GM04504 (cell line): ENCODE measurements at places on chromosomes 3 and 15.
A peak's percentile ranks its signal among the peaks of the same experiment; 100 is the strongest.

DNA sequence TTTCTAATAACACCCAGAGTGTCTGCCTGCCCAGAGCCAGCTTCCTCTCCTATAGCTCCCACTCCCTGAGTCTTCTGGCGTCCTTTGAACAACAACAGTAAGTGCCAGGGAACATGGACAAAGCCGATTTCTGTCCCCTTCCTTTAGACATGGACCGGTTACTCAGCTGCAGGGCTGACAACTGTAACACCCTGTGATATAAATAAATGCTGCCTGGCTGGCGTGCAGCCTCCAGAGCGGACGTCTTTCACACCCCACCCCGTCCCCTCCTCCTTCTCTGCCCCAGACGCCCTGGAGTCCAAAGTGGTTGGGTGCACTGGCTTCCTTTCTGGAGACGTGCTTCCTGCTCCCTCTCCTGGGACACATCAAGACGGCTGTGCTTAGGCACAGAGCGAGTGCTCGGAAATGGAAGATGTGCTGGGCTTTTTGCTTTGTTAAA is 281.9 kb upstream of the LRRFIP2 start:
- no peak for DNase-seq

GRCh38 chr15:36608180-36608579 is 28.8 kb downstream of the CDIN1 start:
- DNase-seq = no peak

GRCh38 chr3:154188846-154189245 is 67.7 kb downstream of the ARHGEF26 start:
- DNase-seq = no peak

- DNase-seq = no peak
Observed at GRCh38 chr15:64975390-64975789, 14.3 kb downstream of the SPG21 start.

DNA sequence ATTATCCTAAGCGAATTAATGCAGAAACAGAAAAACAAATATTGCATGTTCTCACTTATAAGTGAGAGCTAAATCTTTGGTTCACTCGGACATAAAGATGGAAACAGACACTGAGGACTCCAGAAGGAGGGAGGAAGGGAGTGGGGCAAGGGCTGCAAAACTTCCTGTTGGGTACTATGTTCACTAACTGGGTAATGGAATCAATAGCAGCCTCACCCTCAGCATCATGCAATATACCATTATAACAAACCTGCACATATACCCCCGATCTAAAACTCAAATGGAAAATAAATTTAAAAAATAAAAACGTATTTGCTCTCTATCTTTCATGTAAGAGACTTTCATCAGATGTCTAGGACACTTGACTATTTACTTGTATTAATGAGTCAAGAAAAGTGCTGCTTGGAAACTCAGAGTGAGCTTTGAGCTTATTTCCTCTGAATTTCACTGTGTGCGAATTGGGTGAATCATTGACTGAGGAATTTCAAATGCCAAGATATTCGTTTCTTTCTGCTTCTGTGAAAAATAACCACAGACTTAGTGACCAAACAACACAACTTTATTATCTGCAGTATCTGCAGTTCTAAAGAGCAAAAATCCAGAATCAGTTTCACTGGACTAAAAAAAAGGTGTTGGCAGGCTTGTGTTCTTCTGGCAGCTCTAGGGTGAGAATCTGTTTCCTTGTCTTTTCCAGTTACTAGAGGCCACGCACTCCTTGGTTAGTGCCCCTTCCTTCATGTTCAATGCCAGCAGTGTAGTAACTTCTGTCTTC is 18.4 kb downstream of the TM4SF18 start:
- DNase-seq = peak; percentile 72

GRCh38 chr15:55494931-55495330 is 13.1 kb downstream of the DNAAF4 start:
- DNase-seq = no peak

DNA sequence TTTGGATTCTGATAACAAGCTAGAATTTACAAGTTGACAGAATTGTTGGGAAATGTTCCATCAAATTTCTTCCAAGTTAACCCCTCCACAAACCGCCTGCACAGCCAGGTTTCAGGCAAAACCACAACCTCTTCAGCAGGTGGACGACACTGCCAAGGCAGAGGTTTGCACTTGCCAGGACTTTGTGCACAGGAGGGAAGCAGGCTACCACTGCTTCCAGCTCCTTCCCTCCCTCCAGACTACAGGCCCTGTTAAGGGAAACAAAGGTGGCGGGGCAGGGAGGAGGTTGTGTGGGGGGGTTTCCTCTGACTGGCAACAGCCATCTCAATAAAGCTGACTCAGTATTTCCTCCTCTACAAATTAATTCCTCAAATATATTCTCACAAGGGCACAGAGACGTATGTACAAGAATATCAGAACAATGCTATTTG is 42.2 kb downstream of the TBC1D2B start:
- DNase-seq = no peak

DNA sequence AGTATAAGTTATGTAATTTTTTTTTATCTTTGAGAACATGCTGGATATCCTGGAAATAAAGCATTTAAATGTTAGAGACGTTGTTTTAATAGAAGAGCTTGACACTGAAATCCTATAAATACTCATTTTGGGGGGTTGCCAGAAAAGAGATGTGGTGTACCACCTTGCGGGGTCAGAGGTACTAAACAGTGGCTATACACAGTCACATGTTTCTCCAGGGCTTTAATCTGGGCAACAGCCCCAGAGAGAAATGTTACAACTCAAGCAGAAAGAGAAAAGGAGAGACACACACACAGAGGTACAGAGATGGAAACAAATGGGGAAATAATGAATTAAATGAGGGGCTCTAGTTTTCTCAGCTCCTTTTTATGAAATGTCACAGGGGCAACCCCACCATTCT is 113.8 kb downstream of the SENP2 start:
- DNase-seq = no peak

GRCh38 chr3:133575086-133575485 is 1.6 kb downstream of the CDV3 start:
- DNase-seq = no peak

GRCh38 chr3:107521469-107522059 is 1.2 kb upstream of the BBX start:
- DNase-seq = no peak

GRCh38 chr15:90989040-90989768 is 5.1 kb downstream of the PRC1 start:
- no peak for DNase-seq

- no peak for DNase-seq
Observed at GRCh38 chr3:184175506-184175905, 851 bp downstream of the AP2M1 start.

GRCh38 chr3:165613014-165613413 is 224.2 kb downstream of the BCHE start:
- DNase-seq = no peak

DNA sequence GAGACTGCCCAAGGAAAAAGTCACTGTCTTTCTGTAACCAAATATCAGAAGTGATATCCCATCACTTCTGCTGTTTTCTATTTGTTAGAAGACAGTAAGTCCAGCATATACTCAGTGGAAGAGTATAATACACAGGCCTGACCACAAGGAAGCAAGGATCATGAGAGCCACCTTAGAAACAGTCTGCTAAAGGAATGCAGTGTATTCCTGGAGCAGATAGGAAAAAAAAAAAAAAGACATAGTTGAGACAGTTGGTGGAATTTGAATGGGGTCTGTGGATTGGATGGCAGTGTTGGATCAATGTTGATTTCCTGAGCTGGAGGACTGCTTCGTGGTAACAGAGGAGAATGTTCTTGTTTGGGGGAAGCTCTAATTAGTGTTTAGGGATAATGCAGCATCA is 26.5 kb upstream of the FBXL2 start:
- no peak for DNase-seq

GRCh38 chr3:104437891-104438290 is 928.8 kb upstream of the ALCAM start:
- peak; percentile 32 for DNase-seq

GRCh38 chr3:152638707-152639450 is 196.1 kb upstream of the P2RY1 start:
- DNase-seq = peak; percentile 34

DNA sequence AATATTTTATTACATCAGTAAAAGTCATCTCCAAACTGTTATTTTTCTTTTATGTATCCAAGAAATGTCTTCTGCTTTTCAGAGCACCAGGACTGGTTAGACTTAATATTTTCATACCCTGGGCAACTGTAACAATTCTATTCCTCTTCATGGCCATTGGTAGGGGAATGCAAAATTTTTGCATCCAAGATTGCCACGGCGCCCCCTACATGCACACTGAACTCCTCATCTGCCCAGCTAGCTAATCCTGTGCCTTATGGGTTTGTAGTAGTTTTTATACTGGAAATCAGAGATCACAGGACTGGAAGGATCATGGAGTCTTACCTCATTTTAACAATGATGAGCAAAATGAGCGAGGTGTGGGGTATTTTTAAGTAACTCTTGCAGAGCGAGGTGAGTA is 74.2 kb downstream of the CRTC3 start:
- no peak for DNase-seq

- DNase-seq = no peak
Observed at GRCh38 chr3:27324686-27325085, 44.5 kb downstream of the NEK10 start.

DNA sequence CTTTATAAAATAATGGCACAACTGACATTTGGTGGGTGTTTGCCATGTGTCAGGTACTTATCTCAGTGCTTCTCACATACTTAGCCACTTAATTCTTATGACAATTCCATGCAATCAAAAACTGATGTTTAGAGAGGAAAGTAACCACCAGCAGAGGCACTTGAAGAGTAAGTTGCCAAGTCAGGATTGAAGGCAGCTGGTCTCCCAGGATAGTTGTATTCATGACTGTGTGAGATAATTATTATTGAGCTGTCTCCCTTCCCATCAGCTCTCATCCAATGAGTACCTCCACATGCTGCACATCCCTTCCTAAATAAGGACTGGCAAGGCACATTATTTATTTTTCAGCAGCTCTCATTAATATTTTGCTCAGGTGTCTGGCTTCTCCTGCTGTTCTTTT is 4.8 kb downstream of the VEPH1 start:
- DNase-seq = no peak

DNA sequence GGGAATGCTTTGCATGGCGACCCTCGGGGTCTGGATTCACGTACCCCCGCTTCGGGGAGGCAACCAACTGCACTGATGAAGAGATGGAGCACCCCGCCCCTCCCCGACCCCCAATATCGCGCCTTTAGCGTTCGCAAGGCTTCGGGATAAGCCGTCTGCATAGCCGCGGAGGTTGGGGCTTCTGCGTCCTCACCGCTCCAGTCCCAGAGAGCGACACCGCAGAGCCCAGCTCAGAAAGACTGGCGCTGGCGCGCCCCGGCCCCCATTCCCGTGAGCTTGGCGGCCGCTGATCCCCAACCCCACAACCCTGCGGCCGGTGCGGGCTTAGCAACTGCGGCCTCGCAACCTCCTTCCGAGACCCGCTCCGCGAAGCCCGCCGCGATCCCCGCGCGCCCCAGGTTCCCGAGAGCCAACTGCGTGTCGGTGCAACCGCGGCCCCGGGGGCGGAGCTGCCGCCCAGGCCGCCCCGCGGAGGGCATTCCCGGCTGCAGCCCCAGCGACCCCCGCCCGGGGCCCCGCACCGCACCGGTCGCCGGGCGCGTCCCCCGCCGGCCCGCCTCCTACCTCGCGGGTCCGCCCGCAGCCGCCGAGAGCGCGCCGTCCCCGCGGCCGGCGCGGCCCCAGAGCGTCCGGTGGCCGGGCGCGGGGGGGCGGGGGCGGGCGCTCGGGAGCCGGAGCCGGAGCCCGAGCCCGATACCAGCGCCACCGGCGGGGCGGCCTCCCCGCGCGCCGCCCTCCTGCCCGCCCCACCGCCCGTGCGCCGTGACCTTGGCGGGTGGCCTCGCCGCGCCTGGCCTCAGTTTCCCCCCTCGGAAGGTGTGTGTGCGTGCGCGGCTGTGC is 79.5 kb downstream of the IQSEC1 start:
- no peak for DNase-seq

DNA sequence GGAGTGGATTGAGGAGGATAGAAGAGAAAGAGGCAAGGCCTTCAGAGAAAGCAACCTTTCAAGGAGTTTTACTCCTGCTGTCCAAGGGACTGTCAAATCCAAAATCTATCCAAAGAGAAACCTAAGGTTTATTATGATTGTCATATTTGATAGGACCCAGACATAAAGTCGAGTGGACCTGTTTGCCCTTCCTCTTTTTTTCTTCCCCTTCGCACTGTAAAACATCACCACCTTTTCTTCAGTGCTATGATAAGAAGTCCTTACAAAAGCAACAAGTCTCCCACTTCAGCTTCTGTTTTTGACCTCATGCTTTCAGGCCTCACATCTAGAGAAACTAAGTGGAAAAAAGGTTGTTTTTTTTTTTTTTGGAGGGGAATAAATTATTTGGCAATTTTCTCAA is 73.0 kb downstream of the TRPC1 start:
- DNase-seq = no peak

- no peak for DNase-seq
Observed at GRCh38 chr15:82790321-82790720, 15.5 kb downstream of the FSD2 start.

- DNase-seq = no peak
Observed at GRCh38 chr3:137066092-137066491, 108.3 kb downstream of the IL20RB start.

DNA sequence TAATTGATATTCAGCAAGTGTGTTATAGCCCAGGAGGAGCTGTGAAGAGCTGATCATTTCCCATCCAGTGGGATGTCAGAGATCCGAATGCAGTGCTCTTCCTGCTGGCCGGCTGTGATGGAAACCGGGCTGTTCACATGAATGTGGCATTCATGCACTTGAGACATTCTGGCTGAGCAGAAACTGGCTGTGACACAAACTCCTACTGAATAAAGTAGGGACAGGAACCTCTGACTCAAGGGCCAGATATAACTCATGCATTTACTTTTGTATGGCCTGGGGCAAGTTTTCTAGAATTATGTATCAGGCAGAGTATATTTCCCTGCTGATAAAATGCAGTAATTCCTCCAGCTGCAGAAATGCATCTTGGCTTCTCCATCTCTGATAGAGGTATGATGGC is 83.4 kb upstream of the FAM3D start:
- no peak for DNase-seq

DNA sequence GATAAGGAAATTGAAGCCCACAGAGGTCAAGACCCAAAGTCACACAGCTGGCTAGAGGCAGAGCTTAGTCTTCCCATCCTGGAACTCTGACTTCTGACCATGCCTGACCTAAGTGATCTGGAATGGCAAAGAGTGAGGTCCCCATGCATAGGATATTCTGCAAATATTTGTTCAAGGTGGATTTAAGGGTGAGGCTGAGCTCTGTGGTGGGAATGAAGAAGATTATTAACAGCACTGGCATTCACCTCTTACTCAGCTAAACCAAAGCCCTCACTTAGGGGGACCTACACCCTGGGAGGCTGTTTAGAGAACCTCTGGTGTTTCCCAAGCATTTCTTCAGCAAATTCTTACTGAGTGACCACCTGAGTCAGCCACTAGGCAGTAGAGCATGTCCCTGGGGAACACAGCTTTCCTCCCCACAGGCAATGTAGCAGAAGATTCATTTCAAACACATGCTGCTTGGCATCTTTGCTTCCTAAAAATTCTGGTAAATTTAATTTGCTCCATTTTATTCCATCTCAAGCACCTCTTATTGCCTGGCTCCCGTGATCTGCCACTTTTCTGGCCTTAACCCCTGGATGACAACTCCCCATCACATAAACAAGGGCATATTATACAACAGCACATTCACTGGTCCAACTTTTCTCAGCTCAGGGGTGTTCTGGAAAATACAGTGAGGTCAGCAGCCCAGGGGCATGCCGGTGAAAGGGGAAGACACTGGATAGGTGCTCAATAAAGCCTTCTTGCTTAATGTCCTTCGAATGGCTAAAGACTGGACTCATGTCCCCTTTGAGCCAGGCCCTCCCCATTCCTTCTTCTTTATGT is 176.0 kb downstream of the ABHD5 start:
- peak; percentile 82 for DNase-seq

- DNase-seq = peak; percentile 75
Observed at GRCh38 chr15:99019558-99020540, 12.3 kb upstream of the PGPEP1L start.
